ENCODE measurements at places on chromosomes 5 and 9.

DNA sequence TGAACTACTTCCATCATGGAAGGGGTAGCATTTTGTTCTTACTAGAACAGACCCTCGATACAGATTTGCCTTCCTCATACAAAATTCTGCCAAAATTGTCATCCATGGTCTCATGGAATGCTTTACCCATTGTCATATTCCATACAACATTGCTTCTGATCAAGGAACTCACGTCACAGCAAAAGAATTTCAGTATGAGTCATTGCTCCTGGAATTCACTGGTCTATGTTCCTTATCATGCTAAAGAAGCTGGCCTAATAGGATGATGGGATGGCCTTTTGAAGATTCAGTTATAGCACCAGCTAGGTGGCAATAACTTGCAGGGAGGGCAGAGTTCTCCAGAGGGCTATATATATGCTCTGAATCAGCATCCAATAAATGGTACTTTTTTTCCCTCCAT is 18.2 kb upstream of the FNIP1 start:
- DNase-seq, result no peak

- no peak for DNase-seq
These were observed 37.2 kb downstream of the GRAMD2B start for GRCh38 chr5:126460459-126460858.

GRCh38 chr9:3181049-3181953 is 337.4 kb upstream of the PUM3 start:
- DNase-seq, result no peak

- no peak for DNase-seq
These were observed 5.4 kb downstream of the ISL1 start for GRCh38 chr5:51388488-51389287.

GRCh38 chr5:79702606-79703380 is 13.2 kb downstream of the CMYA5 start:
- no peak for DNase-seq

DNA sequence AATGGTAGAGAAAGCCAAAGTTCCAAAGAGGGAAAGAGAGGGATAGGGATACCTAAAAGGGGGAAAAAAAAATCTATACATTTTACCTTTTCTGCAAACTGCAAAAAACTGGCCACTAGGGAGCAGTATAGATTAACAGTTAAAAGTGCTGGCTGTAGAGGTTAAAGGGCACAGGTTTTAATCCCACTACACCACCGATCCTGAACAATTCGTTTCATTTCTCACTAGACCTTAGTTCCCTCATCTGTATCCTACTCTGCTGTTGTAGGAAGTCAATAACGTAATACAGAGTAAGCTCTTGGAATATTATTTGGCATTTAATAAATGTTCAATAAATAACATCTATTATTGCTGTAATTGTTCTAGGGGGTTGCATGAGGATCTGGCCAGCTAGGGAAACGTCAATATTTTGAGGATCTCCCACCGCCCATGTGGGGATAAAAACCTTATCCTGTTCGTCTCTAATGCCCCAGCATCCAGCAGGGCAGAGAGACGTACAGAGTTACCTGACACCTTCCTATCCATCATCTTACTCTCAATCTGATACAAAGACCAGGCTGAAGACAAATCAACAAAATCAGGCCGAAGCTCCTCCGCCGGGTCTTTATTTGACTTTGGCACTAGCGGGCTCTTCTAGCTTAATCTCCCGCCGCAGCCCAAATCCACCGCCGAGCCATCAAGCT is 757 bp downstream of the CDC26 start:
- no peak for DNase-seq

GRCh38 chr5:114411380-114411931 is 49.6 kb downstream of the KCNN2 start:
- no peak for DNase-seq

DNA sequence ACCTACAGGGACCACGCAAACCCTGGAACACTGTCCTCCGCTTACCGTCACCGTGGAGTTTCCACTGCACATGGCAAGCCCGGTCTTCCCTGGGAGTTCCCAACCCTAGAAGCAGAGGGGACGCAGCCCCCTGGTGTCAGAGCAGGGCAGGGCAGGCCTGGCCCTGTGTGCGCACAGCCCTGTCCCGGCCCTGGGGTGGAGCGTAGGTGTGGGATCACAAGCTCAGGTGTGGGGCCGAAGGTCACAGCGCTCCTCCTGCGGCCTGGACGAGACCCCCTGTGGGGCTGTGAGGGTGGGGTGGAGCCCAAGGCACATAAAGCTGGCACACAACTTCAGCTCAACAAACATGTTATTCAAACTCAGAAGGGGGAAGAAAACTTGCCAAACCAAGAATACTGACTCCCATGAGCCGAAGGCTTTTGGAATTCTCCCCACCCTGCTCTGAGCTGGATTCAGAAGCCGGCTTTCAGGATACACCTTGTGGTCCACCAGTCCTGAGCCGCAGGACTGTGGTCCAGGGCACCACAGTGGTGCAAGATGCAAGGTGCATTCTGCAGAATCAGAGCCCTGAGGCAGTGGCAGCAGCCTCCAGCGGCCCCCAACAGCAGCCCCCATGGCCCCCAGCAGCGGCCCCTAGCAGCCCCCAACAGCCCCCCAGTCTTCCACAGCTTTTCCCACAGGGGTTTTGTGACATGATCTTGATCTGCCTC is 11.8 kb upstream of the EXOC3 start:
- no peak for DNase-seq
